Right ventricle myocardium superior (tissue), 1 donor: ENCODE measurements at places on chromosomes 13 and 19.

DNA sequence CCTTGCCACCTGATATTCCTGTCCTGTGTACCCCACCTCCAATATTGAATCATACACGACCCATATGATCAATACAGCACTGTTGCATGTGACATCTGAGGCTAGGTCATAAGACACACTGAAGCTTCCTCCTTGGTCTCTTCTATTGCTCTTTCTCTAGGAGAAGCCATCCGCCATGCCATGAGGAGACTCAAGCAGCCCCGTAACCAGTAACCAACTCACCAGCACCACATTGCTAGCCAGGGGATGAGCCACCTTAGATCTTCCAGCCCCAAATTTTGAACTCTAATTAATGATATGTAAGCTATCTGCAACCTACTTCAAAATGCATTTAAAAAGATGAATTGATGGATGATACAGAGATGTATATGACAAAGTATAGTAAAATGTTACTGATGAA, 28.6 kb downstream of the ZNF557 start:
- DNase-seq: no peak

- DNase-seq: no peak
Measured at GRCh38 chr13:29434217-29434945, 161.1 kb downstream of the SLC7A1 start.

DNA sequence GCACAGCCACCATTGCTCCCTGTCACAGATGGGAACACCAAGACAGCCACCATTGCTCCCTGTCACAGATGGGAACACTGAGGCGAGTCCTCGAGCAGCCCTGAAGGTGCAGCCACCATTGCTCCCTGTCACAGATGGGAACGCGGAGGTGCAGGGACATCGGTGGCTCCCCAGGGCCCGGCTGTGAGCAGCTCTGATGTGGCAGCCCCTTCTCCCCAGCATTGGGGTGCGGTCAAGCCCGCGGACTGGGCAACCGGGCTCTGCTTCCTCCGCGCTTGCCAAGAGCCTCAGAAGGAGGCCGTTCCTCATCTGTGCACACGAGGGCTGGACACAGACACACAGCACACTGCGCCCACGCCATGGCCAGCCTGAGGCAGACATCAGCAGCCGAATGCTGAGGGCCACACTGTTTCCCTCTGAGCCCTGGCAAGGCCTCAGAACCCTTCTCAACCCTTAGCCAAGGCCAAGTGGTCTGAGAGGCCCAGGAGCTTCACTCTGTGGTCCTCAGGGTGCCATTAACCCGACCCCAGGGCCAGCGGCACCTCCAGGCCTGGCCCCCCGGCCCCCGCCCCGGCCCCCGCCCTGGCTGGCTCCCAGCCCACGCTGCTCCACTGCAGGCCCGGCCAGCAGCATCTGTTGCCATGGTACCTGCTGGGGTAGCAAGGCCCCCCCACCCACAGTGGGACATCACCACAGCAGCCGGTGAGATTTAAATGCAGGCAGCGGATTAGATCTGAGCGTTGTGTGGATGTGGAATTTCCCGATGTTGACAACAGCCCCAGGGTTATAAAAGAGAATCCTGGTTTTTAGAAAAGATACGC, 18.4 kb downstream of the C2CD4C start:
- no peak for DNase-seq

DNA sequence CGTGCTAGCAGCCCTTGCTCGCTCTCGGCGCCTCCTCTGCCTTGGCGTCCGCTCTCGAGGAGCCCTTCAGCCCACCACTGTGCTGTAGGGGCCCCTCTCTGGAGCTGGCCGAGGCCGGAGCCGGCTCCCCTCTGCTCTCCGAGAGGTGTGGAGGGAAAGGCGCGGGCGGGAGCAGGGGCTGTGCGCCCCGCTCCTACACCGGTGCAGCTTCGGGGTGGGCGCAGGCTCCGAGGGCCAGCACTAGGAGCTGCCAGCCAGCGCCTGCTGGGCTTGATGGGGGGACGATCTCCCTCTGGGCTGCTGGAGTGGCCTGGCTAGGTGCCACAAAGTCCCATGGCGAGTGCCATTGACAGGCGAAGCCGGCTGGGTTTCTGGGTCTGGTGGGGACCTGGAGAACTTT, 365.5 kb downstream of the SLITRK1 start:
- peak; percentile 23 for DNase-seq

GRCh38 chr19:21130097-21130775, 11.6 kb upstream of the ZNF431 start:
- DNase-seq: no peak

DNA sequence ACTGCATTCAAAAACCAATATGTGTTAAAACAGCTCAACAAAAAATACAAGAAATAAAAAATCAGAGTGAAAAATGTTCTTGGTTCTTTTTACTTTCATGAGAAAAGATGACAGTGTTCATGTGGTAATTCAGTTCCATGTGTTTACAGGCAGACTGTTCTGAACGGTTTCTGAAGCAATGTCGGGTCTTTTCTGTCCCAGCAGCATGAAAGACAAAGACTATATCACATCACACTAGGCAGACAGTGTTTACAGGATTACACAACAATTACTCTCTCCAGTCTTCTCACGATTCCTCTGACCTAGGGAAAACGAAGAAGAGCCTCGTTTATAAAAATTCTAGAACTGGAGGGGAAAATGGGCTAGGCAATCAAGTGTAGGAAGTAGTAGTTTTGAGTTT, 83.4 kb downstream of the UBL3 start:
- no peak for DNase-seq

DNA sequence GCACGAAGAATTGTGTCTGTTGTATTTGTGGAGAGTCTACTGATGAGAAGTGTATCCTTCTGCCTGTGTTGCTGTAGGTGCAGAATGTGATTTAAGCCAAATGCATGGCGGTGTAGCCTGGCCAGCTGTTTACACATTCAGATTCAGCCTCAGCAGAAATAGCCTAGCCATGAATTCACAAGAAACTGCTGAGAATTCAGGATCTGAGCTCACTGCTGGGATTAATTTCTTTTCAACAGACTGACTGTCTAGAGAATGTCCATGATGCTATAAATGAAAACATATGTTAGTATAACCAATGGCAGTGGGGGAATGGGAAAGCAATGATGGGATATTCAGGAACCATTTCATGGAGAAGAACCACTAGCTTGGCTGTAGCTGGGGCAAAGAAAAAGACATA, 77.4 kb upstream of the RNF113B start:
- DNase-seq: no peak

- DNase-seq: no peak
Measured at GRCh38 chr13:40076765-40077362, 421.4 kb downstream of the COG6 start.

DNA sequence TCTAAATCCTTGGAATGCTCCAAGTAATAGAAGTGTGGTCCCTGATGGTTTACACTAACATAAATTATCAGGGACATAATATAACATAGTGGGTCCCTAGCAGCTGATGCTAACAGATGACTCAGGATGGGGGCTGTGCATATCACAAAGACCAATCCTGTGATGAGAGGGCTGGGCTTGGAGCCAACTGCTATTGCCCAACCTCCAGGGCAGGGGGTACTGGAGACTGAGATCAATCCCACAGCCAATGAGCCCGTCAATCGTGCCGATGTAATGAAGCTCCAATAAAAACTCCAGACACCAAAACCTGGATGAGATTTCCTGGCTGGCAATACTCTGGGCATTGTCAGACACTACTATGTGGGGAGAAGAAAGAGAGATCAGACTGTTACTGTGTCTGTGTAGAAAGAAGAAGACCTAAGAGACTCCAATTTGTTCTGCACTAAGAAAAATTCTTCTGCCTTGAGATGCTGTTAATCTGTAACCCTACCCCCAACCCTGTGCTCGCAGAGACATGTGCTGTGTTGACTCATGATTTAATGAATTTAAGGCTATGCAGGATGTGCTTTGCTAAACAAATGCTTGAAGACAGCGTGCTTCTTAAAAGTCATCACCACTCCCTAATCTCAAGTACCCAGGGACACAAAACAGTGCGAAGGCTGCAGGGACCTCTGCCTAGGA, 33.4 kb downstream of the ABCC4 start:
- DNase-seq: no peak

GRCh38 chr13:51767100-51767499, 36.9 kb downstream of the DHRS12 start:
- DNase-seq: no peak

GRCh38 chr13:77291774-77292173, 35.1 kb downstream of the MYCBP2 start:
- DNase-seq: no peak

- no peak for DNase-seq
Measured at GRCh38 chr13:79434556-79434955, 28.5 kb upstream of the RBM26 start.

- no peak for DNase-seq
Measured at GRCh38 chr13:71785361-71785760, 81.6 kb downstream of the DACH1 start.

GRCh38 chr19:55368701-55369563, 1.3 kb downstream of the IL11 start:
- DNase-seq: no peak

DNA sequence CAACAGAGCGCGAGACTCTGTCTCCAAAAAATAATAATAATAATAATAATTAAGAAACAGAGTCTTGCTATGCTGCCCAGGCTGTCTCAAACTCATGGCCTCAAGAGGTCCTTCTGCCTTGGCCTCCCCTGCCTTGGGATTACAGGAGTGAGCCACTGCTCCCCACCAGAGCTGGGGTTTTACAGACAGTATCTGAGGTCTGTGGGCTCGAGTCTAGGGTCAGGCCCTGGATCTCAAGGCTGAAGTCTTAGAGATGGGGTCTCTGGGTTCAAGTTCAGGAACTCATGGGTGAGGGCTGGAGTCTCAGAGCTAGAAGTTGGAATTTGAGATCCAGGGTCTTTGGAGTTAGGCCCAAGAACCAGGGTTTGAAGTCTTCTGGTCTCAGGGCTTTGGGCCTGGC, 3.5 kb downstream of the IL11 start:
- DNase-seq: no peak

- DNase-seq: no peak
Measured at GRCh38 chr13:34506796-34507195, 435.3 kb upstream of the NBEA start.

GRCh38 chr19:16247353-16248182, 49.9 kb downstream of the AP1M1 start:
- peak; percentile 94 for DNase-seq

GRCh38 chr13:35888457-35888883, 242.7 kb downstream of the DCLK1 start:
- no peak for DNase-seq

- no peak for DNase-seq
Measured at GRCh38 chr13:18235756-18236527, 945.7 kb downstream of the TUBA3C start.

- no peak for DNase-seq
Measured at GRCh38 chr13:24887759-24888158, 123.8 kb downstream of the RNF17 start.

- no peak for DNase-seq
Measured at GRCh38 chr19:7539827-7540425, 4.4 kb downstream of the PNPLA6 start.

DNA sequence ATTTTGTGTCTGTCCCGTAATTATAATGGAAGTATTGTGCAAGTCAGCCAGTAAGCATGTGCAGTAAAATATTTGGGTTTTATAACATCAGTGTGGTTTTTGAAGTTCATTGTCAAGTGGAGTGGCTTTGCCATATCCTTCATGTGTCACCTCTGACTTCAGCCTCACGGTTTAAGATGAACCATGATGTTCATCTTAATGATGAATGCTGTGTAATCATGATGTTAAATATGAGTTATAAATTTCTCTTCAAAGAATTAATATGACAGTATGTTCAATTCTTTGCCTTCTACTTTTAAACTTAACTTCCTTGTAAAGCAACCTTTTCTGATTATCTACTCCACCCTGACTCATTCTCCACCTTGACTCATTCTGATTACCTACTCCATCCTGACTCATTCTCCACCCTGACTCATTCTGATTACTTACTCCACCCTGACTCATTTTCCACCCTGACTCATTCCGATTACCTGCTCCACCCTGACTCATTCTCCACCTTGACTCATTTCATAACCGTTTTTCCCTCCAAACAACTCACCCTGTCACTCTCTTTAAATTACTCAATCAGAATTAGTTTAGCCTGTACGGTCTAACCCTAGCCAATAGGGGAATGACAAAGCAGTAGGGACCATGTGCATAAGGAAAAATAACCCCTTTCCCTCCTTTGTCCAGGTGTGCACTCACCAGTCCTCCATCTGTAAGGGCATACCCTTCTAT, 50.3 kb upstream of the ANKRD10 start:
- no peak for DNase-seq

DNA sequence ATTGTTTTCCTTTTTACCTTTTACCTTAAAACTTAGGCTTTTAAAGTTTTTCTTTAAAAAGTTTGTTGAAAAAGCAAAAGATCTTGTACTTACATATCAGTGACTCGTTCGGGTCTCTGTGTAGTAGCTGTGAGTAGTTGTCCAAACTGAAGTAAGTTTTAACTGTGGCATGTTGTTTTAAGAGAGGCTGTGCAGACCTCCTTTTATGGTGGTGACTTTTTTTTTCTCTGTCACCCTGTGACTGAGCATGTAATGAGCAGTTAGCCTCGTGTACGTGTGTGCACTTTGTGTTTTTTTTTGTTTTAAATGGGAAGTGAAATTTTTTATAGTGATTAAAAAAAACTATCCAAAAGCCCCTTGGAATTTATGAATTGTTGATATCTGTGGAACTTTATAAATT, at the start of gene GPR183:
Gene GPR183, minus strand, starts transcription at position 153 of the 400 bp plus-strand sequence. CDS start 11,254 bp downstream, outside the sequence.
- DNase-seq: no peak
